ENCODE measurements at places on chromosomes 4 and X.

- no peak for DNase-seq
These were observed 171.1 kb downstream of the ZNF330 start for GRCh38 chr4:141391771-141392170.

DNA sequence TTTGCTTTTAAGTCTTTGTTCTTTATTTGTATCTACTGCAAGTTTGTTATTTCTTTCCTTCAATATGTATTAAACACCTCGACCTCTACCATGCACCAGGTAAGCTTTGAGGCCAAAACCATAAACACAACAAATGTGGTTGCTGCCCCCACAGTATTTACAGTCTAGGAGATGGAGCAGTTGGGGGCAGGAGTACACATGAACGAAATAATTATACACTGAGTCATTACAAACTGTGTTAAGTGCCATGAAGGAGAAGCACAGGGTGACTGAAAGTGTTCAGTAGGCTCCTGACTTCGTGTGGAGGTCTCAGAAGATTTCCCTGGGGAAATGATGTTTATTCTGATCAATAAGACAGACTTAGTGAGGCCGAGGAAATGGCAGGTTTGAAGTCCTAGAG is 30.3 kb downstream of the SLC25A43 start:
- no peak for DNase-seq

GRCh38 chr4:80732010-80732409 is 298.5 kb upstream of the BMP3 start:
- no peak for DNase-seq

DNA sequence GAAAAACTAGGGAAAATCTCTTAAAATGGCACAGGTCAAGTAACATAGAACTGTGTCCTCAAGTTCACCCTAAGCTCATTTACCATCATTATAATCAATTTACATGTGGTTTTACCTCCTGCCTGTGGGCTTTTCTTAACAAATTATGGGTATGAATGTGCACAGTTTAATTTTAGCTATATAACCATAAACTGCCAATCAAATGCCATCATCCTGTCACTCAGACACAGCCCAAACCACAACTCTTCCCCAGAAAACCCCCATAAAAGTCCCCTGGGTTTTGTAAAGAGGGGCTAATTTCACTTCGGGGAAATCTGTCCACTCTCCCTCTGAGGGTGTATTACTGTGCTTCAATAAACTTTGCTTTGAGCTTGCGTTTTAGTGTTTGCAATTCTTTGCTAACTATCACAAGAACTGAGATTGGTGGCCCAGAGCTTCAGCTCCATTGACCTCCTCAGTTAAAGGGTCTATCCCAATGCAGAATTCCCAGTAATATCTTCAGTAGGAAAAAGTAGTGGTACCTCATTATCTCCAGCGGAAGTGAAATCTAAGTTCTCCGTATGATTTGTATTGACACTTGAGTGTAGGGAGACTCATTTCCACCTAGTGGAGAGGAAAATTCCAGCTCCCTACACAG is 394.6 kb downstream of the SPOCK3 start:
- DNase-seq = no peak

DNA sequence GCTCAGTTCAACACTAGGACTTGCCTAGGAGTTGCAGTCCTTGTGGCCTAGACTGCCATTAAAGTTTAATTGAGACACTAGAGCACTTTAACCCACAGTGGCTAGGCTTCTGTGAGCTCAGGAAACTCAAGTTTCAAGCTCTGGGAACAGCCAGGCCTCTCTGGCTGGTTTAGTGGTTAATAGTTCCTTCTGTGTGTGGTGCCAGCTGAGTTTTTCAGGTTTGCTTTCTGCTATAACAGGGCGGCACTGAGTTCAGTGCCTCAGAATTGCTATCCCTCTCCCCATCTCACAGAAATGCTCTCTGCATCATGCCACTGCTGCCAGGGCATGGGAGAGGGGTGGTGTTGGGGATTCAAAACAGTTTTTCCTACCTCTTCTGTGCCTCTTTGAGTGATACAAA is 15.9 kb downstream of the MMAA start:
- no peak for DNase-seq
